Ureter (tissue), 1 donor: ENCODE measurements at places on chromosomes 5 and 9. TPM values are rescaled to one million over a fixed set of nuclear protein-coding genes. Genes with fewer than 3 reads are reported as not detected.

DNA sequence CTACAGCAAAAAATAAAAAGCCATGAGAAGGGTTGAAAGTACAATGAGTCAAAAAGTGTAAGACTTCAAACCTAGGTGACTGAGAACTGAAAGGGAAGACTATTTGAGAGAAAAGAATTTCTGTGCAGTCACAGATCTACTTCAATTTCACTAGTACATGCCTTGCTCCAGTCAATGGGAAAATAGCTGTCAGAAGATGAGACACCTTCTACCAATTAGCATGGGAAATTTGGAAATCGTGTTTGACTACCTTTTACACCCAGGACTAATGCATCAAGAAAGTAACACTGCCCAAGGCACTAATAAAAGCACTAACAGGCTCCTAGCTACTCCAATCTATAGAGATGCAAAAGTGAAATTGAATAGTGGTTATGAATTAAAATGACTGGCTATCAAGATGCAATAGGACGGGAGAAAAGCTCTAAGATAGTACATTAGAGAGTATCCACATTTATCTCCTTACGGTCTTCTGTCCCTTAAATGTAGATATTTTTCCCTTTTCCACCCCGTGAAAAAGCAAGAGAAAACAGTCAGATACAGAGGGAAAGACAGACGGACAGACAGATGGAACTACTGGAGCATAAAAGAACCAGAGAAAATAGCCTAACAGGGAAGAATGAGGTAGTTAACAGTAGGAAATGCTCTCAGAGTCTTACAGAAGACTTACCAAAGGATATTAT lies 15.2 kb downstream of the ERP44 start:
- no peak for DNase-seq

Gene PCDHA4
- 1.5 TPM for total RNA-seq

DNA sequence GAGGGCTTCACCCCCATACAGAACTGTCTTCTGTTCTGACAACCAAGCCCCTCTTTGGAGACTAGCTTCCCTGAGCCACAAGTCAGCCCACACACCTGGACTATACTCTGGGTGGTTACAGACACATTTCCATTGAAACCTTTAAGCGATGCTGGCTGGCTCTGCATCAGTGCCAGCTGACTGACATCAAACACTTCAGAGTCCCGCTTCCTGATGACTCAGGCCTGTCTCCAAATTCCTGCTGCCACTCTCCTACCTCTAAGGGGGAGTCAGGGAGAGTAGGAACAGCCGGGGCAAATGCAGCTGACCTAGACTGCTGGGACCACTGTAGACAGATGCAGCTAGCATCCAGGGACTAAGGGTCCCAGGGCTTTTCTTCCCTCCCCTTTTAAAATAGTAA lies 59.4 kb downstream of the SIL1 start:
- DNase-seq, result no peak

Gene PRDM9
- not detected for total RNA-seq

Gene HK3
- 5.6 TPM for total RNA-seq

DNA sequence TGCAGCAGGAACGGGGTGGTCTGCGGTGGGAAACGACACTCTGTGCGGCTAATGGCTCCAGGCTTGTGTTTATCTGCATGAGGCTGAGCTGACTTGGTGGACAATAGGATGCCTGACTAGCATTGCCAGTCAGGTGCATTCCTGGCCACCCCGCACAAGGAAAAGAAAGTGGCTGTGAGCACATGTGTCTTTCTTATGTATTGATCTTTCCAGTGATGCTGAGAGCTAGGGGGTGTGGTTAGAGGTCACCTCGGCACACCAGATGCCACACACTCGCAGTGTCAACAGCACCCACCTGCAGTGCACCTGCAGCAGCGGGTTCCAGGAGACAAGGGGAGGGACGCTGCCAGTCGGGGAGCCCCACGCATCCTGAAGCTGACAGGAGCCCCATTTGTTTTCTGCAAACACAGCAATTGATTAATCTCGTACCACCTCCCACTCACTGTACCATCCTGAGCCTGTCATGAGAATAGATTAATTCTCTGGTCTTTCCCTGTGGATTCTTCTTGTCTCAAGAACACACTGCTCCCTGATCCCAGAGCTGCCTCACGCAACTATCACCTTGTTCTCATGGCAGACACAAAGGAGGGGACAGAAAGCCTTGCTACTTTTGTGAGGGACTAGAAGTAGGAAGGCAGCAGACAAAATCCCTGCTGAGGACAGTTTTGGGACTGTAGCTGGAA lies 251.7 kb upstream of the WWC1 start:
- no peak for DNase-seq

DNA sequence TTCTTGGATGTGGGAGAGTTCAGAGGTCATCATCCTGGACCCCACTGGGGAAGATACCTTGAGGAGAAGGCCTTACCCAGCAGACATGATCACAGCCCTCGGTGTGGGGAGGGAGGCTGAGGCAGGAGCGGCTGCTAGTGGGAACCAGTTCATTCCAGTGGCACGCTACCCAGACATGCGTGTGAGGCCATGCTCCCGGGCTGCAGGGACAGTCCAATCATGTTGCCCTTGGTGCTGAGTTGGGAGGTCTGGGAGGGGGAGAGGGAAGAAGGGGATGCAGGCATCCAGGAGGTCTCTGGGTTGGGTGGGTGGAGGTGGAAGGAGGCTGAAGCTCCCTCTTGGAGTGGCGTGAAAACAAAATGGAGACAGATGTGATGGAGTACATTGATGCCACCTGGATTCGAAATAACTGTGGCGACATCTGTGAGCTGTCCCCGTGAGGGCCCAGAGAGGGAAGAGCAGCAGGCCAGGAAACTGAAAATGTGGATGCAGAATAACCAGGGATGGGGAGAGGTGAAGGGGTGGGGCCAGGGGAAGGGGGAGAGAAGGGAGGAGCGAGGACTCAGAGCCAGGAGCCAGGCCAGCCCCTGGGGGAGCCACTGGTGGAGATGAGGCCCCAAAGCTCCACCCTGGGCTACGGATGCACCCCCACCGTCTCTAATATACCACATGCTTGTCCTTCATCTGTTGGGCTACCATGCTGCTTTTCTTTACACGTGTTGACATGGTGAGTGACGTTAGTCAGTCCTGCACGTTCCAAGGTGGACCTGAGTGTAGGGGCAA lies 16.2 kb downstream of the NDUFS6 start:
- no peak for DNase-seq

Gene POU5F2
- 4.9 TPM for total RNA-seq

Gene CFAP157
- total RNA-seq, result 1.5 TPM

DNA sequence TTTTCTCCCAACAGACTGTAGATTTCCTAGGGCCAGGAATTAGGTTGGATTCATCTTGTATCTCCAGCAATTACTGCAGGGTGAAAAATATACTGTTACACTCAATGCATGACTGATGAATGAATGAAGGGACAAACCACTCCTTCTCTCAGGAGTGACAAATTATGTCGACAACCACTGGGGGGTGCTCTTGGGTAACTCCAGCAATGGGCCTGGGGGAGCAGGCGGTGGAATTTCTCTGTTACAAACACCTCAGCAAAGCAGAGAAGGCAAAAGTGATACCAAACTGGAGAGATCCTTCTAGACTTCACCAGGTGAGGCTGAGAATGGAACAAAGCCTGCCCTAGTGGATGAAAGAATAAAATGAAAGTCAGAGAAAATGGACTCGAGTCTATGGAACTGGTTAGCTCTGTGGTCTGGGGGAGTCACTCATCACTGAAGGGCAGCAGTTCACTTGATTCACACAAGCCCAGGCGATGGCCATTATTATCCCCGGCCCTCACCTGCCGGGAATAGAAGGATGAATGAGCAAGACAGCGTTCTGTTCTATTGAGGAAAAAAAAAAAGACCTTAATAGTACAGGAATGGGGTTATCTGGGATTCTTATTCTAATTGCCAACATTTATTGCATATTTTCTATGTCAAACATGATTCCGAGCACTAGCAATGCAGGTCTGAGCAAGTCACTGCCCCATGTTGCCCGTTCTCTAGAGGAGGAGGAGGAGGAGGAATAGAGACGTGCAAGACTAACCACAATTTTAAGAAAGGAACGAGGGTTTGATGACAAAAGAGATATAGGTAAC lies 341.1 kb downstream of the ASTN2 start:
- peak; percentile 47 for DNase-seq

Gene CA9
- not detected for total RNA-seq

DNA sequence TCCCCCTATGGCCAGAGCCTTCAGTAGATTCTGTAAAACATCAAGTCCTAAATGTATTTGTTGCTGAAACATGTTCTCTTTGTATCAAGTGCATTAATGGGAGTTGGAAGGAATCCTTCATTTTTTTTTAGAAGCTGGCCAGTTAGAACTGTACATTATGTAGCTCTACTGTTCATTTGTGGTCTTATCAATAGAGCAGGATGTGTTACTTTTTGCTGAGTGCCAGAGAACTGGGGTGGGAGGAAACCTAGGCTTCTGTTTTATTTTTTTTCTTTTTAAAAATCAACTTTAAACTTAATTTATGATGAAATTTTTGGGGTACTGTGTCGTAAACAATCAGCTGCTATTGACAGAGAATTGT lies 5.1 kb downstream of the PIP5K1B start:
- DNase-seq, result no peak

GRCh38 chr5:76782444-76782843 lies 36.4 kb upstream of the F2RL1 start:
- no peak for DNase-seq

Gene FKTN
- 33.7 TPM for total RNA-seq

- DNase-seq, result no peak
These were observed 91.0 kb downstream of the MRPL36 start for GRCh38 chr5:1708592-1709141.

DNA sequence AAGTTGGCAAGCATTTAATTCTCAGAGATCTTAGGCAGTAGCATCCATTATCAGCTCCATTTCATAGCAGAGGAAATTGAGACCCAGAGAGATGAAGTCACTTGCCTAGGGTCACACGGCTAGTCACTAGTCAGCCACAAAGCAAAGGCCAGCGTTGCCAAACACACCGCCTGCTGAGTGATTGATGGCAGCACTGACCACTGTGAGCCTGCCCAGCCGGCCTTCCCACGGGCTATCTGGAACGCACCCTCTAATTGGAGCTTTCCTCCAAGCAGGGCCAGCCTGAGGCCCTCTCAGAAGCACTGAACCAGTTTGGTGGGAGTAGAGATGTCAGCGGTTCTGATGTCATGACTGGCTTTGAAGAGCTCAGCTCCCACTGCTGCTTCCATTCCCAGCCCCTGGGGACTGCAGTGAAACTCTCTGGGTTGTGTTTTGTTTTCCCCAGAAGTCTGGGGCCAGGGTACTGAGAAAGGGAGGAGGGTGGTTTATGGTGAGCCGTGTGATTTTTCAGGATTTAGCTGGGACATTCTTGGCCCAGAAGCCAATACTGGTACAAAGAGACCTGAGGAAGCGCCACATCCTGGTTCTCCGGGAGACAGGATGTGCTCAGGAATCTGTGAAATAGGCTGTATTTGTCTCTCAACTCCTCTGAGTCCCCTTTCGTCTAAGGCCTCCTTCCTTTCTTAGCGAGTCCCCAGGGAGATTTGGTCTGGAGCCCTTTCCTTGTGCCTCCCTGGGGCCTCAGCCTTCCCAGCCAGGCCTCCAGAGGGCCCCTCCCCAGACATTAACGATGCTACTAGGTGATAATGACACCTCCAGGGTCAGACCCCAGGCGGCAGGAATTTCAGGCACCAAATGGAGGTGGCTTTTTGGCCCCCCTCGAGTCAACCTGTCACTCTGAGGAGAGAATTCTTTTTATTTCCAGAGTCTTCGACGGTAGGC lies 44.5 kb downstream of the SPRY4 start:
- DNase-seq, result no peak

DNA sequence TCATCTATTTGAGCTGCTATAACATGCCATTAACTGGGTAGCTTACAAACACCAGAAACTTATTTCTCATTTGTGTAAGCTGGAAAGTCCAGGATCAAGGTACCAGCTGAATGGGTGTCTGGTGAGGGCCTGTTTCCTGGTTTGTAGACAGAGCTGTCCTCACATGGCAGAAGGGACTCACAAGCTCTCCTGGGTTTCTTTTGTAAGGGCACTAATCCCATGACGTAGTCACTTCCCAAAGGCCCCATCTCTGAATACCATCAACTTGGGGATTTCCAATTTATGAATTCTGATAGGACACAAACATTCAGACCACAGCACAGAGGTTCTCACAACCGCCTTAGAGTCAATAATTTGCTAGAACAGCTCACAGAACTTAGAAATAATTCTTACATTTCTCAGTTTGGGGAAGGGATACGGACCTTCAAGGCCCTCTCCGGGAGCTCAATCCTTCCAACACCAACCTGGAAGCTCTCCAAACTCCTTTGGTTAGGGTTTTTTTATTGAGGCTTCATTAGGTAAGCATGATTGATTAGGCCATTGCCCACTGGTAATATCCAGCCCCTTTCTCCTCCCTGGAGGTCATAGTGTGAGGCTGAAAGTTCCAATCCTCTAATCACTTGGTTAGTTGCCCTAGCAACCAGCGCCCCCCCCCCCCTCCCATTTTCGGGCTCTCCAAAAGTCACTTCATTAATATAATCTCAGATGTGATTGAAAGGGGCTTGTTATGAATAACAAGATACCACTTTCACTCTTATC lies 7.6 kb upstream of the DNAJA1 start:
- no peak for DNase-seq

DNA sequence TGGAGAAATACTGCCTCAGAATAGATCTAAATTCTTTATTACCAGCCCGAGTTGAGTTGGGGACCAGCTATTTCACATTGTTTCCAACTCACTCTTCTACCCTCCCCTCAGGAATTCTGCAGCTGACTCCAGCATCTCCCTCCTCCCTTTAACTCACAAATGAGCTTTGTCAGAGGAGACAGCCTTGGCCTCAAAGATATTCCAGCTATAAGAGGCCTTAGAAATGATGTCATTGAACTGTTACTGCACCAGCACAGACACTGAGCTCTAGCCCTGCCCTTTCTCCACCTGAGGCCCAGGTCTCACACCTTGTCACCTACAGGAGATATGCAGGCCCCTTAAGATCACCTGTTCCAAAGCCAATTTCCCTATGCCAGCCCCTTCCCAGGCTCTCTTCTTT lies 78.4 kb upstream of the ATP10B start:
- DNase-seq, result no peak

- DNase-seq, result peak; percentile 39
These were observed 4.8 kb downstream of the DNAJB5 start for GRCh38 chr9:34994260-34994899.

DNA sequence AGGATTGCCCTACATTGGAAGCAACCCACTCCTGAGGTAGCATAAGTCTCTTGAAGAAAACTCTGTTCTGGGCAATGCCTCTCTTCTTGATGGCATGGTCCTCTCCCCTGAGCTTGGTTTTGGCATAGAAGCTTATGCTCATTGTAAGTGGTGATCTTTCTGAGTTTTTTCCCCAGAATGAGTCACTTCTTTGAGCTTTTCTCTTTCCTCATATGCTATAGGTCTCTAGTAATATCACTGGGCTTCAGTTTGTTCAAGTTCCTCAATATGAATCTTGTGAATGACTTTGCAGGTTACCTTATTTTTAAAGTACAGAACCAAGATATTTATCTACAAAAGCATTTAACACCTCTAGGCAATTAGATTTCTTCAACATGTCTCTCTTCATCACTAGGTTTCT lies 76.5 kb upstream of the ATG10 start:
- DNase-seq, result no peak

Gene VLDLR
- 21.8 TPM for total RNA-seq

- DNase-seq, result no peak
These were observed 8.7 kb downstream of the GAPT start for GRCh38 chr5:58499941-58500340.

GRCh38 chr9:26947736-26948135 lies 694 bp upstream of the PLAA start:
- no peak for DNase-seq

- DNase-seq, result no peak
These were observed 25.3 kb downstream of the PTPA start for GRCh38 chr9:129136446-129137035.

Gene COL15A1
- 63.2 TPM for total RNA-seq
